ENCODE measurements at places on chromosomes 4 and X.

GRCh38 chr4:114015444-114015899, 36.0 kb upstream of the ARSJ start:
- DNase-seq: no peak

GRCh38 chr4:40087799-40088366, 31.2 kb downstream of the N4BP2 start:
- no peak for DNase-seq

GRCh38 chrX:13272426-13272825, 47.4 kb downstream of the ATXN3L start:
- DNase-seq: no peak

DNA sequence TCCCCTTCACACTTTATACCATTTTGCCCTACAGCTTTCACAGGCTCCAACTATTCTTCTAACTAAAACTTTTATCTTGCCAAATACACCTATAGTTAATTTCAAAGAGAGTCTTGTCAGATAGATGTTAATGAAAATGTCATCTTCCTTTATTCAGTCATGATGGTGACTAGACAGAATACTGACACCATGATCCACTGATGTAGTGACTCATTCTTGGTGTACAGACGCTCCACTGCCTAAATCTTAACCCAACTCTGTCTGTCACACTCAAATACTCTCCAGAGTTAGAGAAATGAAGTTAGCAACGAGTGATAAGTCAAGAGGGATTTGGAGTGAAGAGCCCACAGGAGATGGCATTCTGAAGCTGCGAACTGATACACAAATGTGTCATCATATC, 32.1 kb upstream of the HDAC8 start:
- no peak for DNase-seq

DNA sequence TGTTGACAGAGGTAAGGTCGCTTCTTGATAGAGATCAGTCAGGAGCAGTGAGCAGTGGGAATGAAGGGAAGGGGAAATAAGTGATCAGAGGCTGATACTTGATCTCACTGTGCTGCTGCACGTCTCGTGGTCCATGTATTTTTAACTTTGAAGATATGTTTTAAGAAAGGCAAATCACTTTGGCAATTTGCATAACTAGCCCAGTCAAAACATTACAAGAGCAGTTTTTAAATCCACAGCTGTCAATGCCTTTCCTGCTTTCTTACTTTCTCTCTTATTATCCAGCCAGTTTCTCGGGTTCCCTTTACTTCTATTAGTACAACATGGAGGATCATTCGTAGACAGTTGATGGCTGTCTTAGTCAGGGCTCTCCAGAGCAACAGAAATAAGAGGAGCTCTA, 472.8 kb downstream of the TMA16 start:
- no peak for DNase-seq

DNA sequence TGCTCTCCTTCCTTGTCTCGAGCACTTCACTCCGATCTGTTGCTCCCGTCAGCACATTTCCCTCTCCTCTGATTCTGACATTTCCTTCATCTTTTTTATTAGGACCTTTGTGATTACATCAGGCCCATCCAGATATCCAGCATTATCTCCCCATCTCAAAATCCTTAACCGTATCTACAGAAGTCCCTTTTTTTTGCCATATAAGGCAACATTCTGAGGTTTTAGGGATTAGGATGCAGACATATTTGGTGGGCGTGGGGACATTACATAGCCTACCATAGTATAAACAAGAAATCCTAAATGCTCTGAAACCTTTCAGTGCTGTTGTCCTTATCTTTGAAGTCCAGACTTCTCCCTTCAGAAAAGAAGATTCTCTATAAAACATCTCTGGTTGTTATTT, 505.0 kb upstream of the PITX2 start:
- no peak for DNase-seq

- no peak for DNase-seq
These were observed 504 bp upstream of the PDLIM3 start for GRCh38 chr4:185535612-185536410.

DNA sequence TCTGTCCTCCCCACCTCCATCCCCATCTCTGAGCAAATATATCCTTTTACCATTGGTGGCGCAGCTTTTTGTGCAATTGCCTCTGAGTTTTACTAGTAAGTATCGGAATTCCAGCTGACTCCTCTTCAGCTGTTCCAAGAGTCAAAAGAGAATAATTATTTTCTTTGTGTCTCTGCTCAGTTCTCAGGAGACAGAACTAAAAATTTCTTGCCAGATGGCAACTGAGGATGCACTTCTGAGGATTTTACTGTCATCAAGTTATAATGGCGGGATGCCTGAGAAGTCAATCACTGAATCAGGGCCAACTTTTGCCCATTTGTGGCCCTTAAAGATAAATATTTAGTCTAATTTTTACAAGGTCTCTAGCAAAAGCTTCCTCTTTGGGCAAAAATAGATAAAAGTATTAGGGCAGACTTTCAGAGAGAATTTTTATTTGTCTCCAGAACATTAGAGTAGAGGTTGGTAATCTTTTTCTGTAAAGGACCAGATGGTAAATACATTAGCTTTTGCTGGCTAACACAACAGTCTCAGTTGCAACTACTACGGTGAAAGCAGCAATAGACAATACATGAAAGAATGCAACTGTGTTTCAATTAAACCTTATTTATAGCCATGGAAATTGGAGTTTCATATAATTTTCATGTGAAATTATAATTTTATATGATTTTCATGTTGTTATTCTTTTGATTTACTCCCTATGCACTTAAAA, 15.6 kb upstream of the ADGRA3 start:
- no peak for DNase-seq

DNA sequence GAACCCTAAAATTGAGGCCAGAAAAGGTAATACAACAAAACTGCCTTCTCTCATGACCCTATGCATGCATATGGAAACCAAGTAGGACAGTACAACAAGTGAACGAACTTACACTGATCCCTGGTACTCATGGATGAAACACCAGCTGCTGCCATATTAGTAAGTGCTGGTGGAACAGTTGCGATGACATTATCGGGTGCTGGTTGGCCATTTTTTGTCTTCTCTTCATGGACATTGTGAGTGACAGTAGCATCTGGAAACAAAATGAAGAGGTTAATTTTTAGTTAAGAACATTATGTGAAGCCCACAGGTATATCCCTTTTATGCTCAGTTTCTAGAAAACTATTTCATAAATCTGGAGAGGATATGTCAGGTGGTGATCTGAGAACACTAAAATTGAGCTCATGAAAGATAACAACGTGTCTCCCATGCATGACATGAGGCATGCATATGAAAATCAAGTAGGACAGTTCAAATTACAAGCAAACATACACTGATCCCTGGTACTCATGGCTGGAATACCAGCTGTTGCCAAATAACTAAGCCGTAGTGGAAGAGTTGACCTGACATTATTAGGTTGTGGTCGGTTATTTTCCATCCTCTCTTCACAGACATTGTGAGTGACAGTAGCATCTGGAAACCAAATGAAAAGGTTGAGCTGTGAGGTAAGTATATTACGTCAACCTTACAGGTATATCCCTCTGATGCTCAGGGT, 74.2 kb upstream of the CT45A1 start:
- no peak for DNase-seq

DNA sequence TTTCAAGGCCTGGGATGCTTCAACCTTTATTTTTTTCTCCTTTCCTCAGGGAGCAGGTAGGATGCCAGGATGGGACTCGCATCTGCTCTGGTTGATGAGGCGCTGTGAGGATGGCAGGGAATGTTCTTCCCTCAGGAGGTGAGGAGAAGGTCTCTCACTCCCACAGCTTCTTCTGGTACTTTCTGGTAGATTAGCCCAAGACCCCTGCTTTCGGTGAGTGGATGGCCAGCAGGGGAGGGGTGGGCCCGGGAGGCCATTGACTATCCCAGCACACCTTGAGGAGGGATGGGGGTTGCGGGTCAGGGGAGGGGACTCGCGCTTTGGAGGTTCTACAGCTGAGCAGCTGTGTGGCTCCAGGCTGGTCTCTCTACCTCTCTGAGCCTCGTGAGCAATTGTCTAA, 14.8 kb downstream of the CYTL1 start:
- DNase-seq: no peak

DNA sequence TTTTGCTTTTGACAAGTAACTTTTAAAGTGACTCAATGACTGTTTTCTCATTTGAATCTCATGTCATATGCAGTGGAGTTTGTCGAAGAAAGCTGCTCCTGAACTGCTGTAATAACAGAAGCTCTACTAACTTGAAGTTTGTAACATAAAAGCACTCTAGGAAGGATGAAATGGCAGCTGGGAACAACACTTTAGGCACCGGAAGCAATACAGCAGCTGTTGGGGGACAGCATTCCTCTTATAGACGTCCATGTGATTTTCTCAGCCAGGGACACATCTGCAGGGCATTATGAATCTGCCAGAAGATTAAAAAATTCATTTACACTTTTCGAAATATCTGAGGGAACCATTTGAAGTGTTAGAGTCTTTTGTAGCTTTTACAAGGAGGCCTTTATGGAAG, 1035.8 kb downstream of the ADGRL3 start:
- no peak for DNase-seq

GRCh38 chr4:138869165-138869564, 146.4 kb upstream of the NOCT start:
- DNase-seq: no peak

- no peak for DNase-seq
These were observed 685.5 kb downstream of the KCTD8 start for GRCh38 chr4:43763029-43763610.

GRCh38 chrX:150644422-150644821, 48.8 kb upstream of the MTMR1 start:
- no peak for DNase-seq

GRCh38 chr4:186472948-186473347, 82.4 kb downstream of the MTNR1A start:
- no peak for DNase-seq

DNA sequence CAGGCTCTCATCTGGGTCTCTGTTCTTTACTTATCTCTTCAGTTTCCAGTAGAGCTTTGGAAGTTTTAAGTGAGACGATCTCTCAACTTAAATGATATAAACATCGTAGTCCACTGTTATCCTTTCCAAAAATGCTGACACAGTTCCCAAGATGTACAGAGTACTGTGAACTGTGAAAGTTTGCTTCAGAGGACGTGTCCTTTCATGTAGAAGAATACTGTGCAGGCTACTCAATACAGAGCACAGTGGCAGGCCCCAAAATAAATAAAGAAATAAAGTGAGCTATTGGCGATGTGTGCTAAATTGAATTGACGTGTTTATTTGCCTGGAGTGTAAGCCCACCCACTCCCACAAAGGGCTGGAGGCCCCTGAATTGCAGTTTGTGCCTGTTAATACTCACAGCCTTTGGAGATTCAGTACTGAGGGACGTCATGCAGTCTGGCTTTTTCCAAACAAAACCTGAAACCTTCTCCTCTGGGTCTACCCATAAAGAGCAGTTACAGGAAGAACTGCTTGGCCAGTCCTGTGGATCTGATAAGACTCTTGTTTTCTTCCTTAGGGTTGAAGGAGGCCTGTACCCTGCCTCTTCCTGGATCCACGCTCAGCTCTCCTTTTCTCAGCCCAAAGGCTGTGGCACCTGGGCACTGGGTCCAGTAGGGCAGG, 66.1 kb downstream of the SOWAHB start:
- no peak for DNase-seq

DNA sequence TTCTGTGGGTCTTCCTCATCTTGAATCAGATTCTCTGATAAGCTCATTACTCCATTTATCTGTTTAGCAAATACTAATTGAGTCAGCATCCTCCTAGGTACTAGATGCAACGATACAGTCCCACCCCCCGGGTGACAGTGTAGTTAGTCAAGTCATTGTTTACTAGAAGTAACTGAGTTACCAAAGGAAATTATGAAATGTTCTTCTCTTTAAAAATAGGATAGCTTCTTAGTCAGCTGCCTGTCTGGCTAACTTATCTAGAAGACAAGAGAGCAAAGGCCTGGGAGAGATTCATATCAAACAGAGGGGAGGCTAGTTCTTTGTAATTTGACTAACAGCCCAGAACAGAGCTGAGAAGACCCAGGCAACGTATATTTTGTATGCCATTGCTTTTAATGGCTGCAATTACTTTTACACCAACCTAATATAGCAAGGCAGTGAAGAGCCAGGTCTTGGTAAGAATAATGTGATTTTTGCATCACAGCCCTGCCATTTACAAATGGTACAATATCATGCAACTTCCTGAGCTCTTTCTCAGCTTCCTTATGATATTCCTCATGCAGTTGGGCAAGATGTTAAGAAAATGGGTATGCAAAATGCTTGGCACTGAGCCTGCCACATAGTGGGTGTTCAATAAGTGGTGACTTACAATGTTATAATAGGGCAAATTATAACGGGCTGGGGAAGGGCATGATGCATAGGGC, 149.9 kb downstream of the CHIC2 start:
- DNase-seq: no peak

DNA sequence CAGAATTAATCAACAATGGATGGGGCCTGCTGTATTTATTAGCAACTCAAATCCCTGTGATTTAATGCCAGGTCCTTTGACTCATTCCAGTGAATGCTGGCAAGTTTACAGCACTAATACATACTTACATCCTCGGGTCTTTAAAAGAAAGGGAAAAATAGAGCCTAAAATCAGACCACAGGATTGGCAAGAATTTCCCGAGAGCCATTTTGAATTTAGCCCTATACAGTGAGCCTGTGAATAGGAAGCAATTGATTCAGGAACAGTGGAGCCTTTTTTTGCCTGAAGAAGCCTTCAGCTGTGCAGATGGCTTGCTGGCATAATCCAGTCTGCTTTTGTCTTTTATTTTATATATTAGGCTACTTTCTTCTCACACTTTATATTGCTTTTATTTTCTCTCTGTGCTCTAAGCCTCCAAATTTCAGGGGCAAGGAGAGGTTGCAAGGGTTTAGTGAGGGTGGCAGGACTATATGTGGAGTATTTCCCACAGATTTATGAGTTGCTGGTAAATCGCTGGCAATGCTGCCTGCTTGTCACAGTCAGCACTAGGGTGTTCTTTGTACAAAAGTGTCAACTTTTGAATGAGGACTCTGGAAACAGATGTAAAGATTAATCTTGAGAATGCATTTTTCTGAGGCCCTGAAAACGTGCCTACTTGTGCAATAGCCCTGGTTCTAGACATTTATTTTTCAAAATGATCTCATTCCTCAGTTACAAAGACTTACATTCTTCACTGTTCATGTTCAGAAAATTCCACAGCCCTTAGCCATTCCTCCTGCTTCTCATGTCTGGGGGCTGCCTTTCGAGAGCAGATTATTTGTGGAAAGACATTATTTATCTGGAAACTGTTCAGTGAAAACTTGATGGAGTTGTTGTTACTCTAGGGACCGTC, 303.5 kb downstream of the SPRY1 start:
- no peak for DNase-seq

- no peak for DNase-seq
These were observed 100.2 kb upstream of the GRIA3 start for GRCh38 chrX:123083924-123084323.

DNA sequence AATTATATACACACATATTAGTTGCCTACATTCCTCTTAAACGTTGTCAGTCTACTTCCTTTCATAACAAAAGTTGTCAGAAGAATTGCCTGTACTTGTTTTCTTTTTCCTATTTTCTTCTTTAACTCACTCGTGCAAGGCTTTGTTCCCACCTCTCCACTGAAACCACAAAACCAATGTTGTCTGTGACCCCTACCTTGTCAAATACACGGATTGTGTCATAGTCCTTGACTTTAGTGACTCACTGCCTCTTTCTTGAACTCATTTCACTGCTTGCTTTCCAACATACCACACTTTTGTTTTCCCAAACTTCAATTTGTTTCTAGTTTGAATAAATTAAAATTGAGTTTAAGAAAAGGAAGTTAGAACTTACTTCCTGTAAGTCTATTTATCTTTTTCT, 283.9 kb upstream of the AGA start:
- no peak for DNase-seq

GRCh38 chr4:172188248-172188988, 375.2 kb downstream of the GALNTL6 start:
- DNase-seq: no peak

- DNase-seq: no peak
These were observed 24.1 kb downstream of the CCDC149 start for GRCh38 chr4:24888475-24889344.

Data from stimulated activated CD8-positive, alpha-beta memory T cell treated with anti-CD3 and anti-CD28 coated beads, Interleukin-4, amount 100 ng/mL, for 1 hour (primary cell).